ENCODE measurements at places on chromosomes 12 and 14. TPM values are rescaled to one million over a fixed set of nuclear protein-coding genes. Genes with fewer than 3 reads are reported as not detected.

ARL1 gene
- total RNA-seq, result 58.7 TPM

GRCh38 chr12:19498099-19498498 is 58.8 kb downstream of the AEBP2 start:
- no peak for DNase-seq

GRCh38 chr14:34211732-34212131 is 250.3 kb downstream of the SPTSSA start:
- DNase-seq, result no peak

DNA sequence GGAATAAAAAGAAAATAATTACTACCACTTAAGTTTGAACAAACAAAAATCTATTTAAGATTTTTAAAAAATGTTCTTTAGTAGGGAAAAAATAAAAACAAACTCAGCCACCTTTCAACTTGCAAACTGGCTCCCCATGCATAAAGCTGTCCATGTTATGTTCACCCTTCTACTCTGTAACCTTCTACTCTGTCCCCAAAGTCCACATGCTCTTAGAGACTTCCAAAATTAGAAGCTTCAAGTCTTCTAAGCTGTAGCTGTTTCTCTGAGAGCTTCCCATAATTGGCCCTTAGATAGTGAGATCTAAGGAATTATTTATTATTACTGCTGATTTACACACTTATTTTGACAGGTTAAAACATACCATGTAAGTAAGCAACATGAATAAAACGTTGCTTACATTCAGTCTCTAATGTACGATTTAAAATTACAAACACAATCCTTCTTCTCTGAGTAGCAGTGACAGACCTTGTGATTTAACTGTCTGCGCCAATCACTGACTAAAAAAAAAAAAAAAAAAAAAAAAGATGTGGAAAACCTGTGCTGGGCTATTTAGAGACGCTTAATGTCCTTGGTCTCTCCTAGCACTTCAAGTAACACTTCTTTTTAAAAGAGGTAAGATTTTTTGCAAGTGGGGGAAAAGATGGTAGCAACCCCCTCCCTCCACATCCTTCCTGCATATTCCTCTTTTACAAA is 28.3 kb upstream of the GRIP1 start:
- no peak for DNase-seq

DNA sequence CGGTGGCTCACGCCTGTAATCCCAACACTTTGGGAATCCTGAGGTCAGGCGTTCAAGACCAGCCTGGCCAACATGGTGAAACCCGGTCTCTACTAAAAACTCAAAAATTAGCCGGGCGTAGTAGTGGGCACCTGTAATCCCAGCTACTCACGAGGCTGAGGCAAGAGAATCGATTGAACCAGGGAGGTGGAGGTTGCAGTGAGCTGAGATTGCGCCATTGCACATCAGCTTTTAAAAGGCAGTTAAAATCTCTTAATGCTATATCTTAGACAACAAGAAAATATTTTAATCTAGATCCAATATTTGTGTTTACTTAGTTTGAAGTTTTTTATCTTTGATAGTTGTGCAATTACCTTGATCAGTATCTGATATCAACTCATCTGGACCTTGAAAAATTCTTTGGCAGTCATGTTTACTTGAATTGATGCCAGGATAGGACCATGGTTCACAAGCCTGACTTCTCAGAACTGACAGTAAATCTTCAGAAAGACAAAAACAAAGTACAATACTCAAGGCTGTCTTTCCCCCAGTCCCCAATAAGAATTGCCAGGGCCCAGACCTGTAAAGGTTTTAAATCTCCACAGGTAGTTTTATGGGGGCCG is 135.0 kb upstream of the AEBP2 start:
- DNase-seq, result no peak

DNA sequence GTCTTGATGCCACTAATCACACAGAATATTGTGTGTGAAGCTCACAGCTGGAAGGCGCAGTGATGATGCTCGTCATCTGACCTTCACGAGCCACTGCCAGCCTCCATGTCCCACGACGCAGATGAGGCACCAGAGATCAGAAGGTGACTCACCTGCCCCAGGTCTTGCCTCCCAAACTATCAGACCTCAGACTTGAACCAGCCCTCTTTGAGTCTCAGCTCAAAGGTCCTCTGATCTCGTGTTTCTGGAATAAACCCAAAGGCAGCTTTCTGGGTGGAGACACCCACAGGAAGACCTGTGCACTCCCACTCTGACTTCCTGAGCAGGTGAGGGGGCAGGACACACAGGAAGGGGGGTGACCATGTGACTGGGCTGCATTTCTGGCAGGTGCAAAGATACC is 19.6 kb upstream of the CHGA start:
- no peak for DNase-seq

DNA sequence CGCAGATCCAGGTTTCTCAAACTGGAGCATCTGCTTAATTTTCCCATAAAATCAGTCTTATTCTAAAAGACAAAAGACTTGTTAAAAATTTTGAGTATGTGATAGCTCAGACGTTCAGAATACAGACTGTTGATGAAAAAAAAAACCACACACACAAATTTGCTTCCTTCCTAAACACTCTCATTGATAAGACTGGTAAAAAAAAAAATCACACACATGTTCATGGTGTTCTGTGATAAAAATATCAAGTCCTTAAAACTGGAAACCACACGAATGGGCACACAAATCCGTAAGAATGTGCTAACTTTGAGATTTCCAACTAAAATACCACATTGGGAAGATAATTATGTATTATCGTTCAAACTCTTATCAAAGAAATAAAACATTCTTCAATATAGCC is 6.7 kb upstream of the ARID4A start:
- no peak for DNase-seq

DNA sequence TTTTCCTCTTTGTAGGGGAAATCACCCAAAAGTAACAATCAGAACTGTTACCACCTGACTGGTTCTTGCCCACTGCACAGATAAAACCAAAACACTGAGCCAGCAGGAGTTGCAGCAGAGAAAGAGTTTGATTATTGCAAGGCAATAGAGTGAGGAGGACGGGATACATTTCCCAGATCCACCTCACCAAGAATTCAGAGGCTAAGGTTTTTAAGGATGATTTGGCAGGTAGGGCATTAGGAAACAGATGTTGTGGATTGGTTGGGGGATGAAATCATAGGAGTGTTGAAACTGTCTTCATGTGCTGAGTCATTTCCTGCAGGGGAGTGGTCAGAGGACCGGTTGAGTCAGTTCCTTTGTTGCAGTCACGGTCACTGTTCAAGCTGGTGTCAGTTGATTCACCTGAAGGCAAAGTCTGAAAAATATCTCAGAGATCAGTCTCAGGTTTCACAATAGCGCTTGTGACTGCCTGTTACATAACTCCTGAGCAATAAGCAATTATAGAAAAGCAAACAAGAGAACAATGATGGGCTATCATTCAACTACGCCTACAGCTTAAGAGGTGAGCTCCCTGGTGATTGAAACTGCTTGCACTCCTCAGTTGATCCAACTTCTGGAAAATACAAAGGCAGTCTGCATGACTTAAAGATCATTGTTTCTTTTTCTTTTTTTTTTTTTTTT is 20.3 kb upstream of the AMN1 start:
- DNase-seq, result peak; percentile 91

- DNase-seq, result no peak
Measured at GRCh38 chr12:41924111-41924510, 220.6 kb downstream of the GXYLT1 start.

- DNase-seq, result no peak
Measured at GRCh38 chr12:16668198-16668597, 62.2 kb upstream of the LMO3 start.

All from body of pancreas (tissue), 4 donors.